ENCODE measurements at places on chromosomes 4 and X.

- no peak for DNase-seq
Measured at GRCh38 chr4:54571293-54572151, 86.2 kb upstream of the KIT start.

DNA sequence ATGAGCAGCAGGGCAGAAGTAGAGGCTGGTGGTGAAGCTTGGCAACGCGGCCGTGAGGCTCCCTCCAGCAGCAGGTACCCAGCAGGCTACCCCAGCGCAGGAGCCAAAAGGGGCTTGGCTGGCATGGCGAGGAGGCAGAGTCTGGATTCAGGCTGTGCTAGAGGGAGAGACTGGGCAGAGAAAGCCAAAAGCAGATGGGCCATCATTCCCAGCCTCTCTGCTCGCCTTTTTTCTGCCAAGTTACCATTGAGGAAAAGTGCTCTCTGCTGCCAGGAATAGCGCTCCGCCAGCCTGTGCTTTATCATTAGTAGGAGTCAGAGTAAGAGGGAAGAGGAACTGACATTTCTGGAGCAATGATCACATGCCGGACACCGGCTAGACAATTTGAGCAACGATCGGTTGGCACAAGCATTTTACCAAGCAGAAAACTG is 28.7 kb upstream of the MAP3K15 start:
- DNase-seq, result no peak

DNA sequence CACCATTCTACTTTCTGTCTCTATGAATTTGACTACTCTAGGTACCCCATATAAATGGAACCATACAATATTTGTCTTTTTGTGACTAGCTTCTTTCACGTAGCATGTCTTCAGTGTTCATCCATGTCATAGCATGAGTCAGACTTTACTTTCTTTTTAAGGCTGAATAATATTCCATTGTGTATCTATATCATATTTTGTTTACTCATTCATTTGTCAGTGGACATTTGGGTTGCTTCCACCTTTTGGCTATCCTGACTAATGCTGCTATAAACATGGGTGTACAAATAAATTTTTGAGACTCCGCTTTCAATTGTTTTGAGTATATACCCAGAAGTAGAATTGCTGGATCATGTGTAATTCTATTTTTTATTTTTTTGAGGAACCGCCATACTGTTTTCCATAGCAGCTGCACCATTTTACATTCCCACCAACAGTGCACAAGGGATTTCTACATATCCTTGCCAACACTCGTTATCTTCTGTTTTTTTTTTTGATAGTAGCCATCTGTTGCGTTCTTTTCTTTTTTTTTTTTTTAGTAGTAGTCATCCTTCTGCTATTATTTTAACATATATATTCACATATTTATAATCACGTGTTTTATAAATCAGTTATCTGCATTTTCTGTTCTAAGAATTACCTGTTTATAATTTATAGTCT is 158.0 kb upstream of the MED14 start:
- no peak for DNase-seq

- DNase-seq, result no peak
Measured at GRCh38 chr4:28565396-28565795, 1704.8 kb downstream of the STIM2 start.

GRCh38 chrX:14013054-14013453 is 16.6 kb downstream of the GEMIN8 start:
- DNase-seq, result no peak

DNA sequence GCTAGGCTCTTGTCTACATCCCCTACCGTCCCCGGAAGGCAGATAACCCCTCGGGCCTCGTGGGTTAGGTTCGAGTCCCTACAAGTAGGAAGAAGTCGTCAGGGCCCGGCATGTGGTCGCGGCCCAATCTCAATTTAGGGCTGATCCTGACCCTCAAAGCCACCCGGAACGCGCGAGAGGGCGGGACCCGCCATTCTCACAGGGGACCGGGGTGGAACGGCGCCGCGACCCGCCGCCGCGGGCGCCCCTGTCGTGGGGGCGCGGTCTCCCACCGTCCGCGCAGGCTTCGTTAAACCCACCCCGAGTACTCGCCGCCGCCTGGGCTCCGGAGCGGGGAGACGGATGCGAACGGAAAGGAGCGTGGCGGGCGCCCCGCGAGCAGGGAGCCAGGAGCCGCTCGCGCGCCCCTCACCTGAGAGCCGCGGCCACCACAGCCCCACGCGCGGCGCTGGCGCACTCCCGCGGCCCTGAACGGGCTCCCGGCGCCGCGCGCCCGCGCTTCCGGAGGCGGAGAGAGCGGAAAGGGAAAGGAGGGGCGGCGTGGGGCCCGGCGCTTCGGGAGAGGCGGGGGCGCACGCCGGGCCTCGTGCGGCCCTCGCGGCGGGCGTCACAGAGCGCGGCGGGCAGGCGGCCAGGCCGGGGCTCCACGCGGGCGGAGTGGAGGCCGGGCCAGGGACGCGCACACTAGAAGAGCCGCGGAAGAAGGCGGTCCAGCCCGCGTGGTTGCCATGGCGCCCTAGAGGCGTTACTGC is at the start of gene CFAP97:
TSS of gene CFAP97 (minus strand) at position 515 of the 752 bp plus-strand sequence. CDS start 12,804 bp downstream, outside the sequence.
- DNase-seq, result peak; percentile 79

GRCh38 chrX:49627086-49627777 is 28.4 kb downstream of the GAGE1 start:
- no peak for DNase-seq

GRCh38 chrX:8090482-8090881 is 80.6 kb downstream of the VCX2 start:
- no peak for DNase-seq

DNA sequence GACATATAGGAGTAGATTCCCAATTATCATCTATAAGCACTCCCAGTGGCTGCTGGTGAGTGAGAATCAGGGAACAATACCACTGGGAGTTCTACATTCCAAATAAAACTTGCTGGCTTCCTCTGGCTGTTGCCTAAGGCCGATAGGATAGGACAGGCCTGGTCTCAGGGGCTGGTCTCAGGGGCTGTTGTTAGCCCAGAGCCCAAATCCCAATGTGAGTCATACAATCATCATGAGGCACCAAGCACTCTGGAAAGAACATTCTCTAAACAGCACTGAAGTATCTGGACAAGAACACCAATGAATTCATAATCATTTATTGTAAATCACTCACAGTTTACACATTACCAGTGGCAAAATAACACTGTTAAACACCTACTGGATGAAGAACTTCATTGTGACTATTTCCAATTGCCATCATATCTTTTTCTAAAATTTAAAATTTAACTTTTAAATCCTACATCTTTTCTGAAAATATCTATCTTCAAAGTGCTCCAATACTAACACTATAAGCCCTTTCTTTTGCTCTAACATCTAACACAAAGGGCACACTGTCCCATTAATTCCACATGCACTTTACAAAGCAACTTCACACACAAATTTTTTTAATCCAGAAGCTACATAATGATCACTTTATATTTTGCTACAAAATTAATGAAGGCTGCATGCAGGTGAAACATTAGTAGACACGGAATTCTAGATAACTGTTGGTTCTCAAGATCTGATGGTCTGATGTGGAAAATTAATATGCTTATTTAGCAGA is 67.6 kb upstream of the TMEM150C start:
- DNase-seq, result no peak

DNA sequence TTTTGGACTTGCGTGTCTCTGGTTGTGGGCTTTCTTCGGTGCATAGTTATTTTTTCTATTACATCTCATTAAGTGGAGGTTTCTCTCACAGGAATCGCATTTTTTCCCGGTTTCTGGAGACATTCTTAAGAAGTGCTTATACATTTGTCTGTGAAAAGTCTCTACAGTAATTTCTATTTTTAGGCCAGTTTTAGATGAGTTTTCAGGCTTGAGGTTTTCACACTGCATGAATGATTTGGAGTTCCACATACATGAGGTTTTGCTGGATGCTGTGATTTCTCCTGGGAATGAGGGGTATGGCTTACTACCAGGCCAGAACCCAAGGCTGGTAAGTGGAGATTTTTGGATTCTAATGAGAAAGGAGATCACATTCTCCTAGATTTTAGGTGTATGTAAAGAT is 422.6 kb upstream of the SLIT2 start:
- no peak for DNase-seq

DNA sequence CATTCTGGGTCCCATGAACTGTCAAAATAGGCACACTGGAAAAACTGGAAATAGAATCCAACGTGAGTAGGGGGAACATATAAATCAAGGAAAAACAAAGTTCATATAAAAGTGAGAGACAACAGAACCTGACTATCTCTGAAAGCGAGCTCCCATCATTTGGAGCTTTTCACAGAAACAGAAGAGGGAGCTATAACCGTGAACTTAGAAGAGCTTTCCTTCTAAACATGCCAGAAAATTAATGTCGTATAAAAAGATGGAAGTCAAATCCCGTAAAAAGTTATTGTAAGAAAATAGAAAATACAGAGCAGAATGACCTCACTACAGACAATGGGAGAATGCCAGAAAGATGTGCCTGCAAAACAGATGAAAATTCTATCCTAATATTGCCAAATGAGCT is 23.9 kb upstream of the HSD17B10 start:
- DNase-seq, result no peak

Data from liver (tissue), 10 donors.